ENCODE measurements at places on chromosomes 3 and 15.

DNA sequence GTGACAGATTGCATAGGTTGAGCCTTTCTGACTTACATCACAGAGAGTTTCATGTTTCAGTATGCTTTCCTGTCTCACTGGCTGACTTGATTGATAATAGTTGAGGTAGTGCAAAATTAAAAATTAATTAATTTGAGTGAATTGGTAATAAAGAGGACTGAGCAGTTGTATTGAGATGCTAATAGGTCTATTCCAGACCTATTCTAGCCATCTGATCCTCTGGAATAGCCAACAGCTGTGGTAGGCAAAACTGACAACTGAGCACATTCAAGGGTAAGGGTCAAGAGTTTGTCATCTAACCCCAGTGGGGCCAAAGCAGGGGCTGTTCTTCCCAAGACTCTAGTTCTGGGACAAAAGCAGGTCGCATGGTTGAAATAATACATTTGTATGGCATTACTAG is 132.4 kb downstream of the EPHA3 start:
- DNase-seq, result peak; percentile 12

DNA sequence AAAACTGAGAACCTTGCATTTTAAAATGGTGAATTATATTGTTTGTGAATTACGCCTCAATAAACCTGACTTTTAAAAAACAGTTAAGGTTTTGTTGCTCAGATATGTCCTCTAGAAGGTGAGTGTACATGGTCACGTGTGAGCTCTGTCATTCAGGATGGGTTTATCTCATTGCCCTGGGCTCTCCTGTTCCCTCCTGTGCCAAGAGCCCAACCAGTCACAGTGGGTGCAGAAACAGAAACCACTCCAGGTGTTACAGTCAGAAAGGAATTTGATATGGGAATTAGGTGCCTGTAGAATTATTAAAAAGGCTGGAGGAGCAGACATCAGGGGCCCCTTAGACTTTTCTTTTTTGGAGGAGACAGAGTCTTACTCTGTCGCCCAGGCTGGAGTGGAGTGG is 196.4 kb downstream of the STT3B start:
- DNase-seq, result no peak

- no peak for DNase-seq
Observed at GRCh38 chr15:50544368-50544767, 2.1 kb downstream of the USP50 start.

DNA sequence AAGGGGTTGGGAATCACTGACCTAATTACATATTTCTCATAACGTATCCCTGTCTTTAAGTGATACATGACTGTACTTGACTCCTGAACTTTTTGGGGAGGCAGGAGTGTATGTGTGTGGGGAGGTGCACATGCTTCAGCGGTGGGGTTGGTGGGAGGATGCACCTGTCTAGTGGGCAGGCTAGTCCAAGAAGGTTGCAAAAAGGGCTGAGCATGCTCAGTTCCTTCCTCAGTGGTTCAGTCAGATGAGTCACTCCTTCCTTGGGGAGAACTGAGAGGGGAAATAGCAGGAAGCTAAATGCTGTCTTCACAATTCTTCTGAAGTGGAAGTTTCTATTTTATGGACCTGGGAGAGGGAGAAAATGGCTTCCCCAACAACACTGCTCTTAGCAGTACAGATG is 24.6 kb upstream of the AP4E1 start:
- DNase-seq, result no peak

GRCh38 chr3:148360051-148360450 is 337.7 kb upstream of the AGTR1 start:
- no peak for DNase-seq

- DNase-seq, result no peak
Observed at GRCh38 chr3:117989982-117990381, 1044.7 kb downstream of the IGSF11 start.

- no peak for DNase-seq
Observed at GRCh38 chr15:74333662-74334061, 33.8 kb downstream of the CYP11A1 start.

- no peak for DNase-seq
Observed at GRCh38 chr15:98120561-98120960, 160.1 kb downstream of the ARRDC4 start.

DNA sequence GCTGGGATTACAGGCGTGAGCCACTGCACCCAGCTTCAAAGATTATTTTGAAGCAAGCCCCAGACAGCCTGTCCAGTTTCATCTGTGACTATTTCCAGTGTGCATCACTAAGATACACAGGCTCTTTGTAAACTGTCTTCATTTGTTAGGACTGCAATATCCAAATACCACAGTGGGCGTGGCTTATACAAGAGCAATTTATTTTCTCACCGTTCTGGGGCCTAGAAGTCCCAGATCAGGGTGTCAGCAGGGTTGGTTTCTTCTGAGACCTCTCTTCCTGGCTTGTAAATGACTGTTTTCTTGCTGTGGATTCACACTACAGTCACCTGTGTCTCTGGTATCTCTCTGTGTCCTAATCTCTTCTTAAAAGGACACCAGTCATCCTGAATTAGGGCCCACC is 59.7 kb downstream of the RLBP1 start:
- no peak for DNase-seq

DNA sequence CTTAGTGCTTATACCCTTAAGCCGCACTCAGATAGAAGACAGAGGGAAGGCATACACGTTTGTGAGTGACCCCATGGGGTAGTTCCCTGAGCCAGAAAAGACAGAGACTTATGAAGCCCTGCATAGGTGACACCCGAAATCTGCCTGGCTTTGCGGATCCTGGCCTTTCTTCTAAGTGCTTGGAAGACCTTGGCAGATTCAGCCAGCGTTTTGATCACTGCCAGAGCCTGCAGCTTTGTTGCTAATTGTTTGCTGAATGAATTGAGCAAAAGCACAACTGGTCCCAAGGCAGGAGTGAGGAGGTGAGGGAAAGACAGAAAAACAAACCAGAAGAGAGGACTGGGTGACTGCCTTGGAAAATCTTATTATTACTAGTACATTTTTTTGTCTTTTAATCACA is 168.3 kb upstream of the ICE2 start:
- DNase-seq, result no peak

- no peak for DNase-seq
Observed at GRCh38 chr3:48565591-48566400, 2.2 kb upstream of the UCN2 start.

DNA sequence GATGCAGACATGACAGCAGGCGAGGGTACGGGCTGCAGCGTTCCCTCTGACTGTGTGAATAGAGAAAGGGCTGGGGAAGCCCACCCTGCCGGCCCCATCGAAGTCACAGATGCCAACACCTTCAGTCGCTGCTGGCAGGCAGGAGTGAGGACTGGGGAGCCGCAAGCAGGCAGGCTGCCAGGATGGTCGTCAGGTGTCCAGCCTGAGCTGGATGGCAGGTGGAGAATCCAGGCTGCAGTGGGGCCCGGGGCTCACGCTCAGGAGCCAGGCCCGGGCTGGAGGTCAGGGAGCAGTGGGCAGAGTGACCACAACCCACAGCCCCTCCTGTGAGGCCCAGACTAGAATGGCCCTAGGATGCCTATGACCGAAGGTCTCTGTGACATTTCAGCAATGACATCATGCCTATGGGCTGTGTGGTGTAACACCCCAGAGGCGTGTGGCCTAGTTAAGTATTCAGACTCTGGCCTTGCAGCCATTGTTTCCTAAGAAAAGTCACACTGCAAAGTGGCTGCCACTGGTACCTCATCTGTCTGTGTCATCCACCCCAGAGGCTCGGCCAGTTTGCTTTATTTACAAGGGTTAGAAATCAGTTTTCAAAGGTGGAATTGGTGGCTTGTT is 15.7 kb downstream of the PRR23E start:
- DNase-seq, result no peak

DNA sequence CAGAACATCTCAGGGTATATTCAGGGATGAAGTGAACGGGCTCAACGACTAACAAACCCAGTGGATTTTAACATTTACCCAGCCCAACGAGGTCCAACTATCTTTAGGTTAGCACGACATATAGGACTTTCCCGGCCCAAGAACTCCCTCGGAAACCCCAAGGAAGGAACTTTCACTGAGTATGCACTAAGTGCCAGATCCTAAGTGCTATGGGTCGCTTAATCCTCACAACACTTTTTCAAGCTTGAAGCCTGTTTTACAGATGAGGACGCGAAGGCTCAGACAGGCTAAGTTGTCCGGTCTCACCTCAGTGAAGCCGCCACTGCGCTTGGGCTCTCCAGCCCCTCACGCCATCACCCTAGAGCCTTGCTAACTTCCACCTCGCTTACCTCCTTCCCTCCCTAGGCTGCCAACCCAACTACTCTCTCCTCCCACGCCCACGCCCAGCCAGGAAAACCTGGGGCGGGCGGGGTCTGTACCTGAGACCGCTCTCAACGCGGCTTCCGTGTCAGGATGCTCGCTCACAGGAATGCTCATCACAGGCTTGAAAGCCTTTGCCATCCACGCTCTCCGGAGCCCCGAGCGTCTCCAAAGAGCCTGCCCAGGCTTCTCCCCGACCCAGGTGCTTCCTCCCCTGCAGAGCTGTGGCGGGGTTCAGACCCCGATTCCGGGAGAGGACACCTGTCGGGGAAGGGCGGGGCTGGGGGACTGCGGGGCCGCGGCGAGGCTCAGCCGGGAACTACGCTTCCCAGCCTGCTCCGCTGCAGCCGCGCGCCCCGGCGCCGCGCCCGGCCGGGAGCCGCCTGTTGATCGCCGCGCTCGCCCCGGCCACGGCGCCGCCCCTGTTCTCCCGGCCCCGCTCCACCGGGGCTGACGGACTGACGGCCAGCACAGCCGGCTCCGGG is at the start of gene TMOD2:
Gene TMOD2, plus strand, starts transcription at position 806 of the 905 bp plus-strand sequence. CDS start 14,845 bp downstream, outside the sequence.
- peak; percentile 69 for DNase-seq

- no peak for DNase-seq
Observed at GRCh38 chr3:173983343-173983742, 585.8 kb downstream of the NLGN1 start.

- no peak for DNase-seq
Observed at GRCh38 chr3:13853978-13854296, 25.9 kb downstream of the WNT7A start.

DNA sequence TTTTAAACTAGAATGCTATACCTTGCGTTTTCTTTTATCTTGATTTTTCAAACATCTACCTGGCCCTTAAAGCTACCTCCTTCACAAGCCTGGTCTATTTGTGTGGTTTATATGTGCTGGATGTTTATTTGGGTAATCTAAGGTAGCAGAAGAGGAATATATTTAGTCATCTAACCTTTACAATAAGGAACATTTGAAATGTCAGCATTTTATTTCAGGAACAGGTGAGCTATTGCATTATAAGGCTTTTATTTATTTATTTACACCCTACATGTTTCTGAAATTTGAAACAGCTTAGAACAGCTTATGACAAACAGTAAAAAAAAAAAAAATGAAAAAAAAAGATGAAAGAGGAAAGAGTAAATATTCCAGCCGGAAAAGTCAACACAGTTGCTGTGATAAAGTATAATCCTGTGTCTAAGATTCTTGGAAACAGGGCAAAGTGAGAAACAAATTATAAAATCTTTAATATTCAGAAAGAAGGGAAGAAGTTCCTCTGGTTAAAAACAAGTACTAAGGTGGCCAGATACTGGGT is 19.5 kb downstream of the HHLA2 start:
- no peak for DNase-seq

- DNase-seq, result no peak
Observed at GRCh38 chr15:85606738-85607137, 188.0 kb downstream of the KLHL25 start.

GRCh38 chr15:43777267-43777914 is 625 bp upstream of the ELL3 start:
- peak; percentile 63 for DNase-seq

DNA sequence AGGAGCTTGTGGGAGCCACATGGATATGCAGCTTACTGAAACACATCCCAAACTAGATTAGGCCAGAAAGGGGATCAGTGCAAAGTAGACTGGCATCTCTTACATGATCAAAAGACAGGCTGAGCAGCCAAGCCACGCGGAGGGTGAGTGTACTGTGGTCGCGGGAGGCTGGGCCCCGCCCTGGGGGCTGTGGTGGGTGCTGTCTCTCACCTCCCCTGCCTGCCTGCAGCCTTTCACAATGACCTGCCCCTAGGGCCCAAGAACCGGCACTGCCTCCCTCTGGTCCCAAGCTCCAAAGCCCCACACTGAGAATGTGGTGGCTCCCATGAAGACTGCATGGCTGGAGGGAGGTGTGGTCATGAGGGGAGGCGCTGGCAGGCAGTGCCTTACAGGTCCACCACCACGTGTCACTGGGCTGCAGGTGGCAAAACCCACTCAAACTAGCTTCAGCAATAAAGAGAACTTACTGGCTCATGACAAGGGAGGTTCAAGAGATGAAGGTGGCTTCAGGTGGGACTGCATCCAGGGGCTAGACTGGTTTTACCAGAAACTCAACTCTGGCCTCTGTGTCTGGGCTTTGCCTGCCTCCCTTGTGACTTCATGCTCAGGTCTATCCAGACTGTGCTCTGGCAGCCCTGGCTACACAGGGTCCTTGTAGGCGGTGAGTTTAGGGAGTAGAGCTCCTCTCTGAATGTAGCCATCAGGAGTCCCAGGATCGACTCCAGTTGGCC is 27.4 kb upstream of the PLXND1 start:
- no peak for DNase-seq

- DNase-seq, result no peak
Observed at GRCh38 chr15:82178061-82178460, 84.5 kb downstream of the EFL1 start.

DNA sequence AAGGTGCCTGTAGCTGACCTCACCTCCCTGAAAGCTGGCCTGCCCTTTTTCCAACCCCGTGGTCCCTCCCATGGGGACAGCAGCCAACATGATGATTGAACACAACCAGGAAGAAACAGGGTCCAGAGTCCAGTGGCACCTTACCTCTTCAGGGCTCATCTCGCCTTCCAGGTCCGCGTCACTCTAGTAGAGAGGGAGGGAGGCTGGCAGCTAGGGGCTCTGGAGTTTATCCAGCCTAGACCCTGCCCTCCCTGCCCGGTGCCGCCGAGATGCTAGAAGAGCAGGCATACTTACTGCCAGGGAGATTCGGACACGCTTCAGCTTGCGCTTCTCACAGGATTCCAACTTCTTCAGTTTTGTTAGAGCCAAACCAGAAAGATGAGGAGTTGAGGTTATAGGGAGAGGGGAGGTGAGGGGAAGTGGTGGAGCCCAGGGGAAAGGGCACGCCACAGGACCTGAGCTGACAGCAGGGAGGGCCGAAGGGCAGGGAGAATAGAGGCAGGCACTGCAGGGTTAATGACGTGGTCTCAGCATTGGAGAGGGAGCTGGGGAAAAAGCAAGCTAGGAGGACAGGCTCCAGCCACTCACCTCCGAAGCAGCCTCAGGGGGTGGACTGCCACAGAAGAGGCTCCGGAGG is 9.1 kb downstream of the CLCN2 start:
- no peak for DNase-seq

GRCh38 chr3:158570999-158571702 is at the start of gene MLF1:
TSS of gene MLF1 (plus strand) at chr3:158571194. CDS start at chr3:158571301, 107 bp downstream.
- DNase-seq, result peak; percentile 97

DNA sequence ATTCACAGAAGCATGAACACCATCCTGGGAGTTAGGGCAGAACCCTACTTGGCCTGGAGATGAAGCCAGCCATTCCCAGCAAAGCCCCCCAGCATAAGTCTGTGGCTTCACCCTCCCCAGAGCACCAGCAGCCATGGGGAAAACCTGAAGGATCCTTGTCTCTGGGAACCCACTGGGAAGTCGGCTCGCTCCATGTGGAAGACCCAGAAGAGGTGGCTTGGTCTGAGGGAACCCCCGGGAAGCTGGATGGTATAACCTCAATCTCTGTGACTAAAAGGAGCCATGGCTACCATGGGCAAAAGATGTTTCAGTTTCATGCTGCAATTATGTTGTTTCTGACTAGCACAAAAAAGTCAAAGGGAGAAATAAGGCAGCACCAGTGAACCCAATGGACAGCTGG is 11.8 kb upstream of the RPUSD3 start:
- DNase-seq, result no peak
